ENCODE measurements at places on chromosomes 6 and 20.

DNA sequence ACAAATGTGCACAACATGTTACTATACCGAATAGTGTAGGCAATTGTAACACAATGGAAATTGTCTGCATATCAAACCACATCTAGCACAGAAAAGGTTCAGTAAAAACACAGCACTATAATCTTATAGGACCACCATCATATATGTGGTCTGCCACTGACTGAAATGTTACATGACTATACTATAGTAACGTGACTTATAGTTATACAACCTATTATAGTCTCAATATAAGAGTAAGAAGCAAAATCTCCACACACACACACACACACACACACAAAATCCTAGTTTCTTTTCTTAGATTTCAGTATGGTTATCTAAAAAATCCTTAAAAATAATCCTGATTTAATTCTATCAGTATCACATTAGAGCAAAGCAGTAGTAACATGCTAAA, 164.6 kb downstream of the RALGAPA2 start:
- no peak for DNase-seq

GRCh38 chr20:61254881-61255626, 3.0 kb downstream of the CDH4 start:
- DNase-seq, result no peak

- DNase-seq, result no peak
Measured at GRCh38 chr20:14997791-14998190, 660.4 kb upstream of the FLRT3 start.

DNA sequence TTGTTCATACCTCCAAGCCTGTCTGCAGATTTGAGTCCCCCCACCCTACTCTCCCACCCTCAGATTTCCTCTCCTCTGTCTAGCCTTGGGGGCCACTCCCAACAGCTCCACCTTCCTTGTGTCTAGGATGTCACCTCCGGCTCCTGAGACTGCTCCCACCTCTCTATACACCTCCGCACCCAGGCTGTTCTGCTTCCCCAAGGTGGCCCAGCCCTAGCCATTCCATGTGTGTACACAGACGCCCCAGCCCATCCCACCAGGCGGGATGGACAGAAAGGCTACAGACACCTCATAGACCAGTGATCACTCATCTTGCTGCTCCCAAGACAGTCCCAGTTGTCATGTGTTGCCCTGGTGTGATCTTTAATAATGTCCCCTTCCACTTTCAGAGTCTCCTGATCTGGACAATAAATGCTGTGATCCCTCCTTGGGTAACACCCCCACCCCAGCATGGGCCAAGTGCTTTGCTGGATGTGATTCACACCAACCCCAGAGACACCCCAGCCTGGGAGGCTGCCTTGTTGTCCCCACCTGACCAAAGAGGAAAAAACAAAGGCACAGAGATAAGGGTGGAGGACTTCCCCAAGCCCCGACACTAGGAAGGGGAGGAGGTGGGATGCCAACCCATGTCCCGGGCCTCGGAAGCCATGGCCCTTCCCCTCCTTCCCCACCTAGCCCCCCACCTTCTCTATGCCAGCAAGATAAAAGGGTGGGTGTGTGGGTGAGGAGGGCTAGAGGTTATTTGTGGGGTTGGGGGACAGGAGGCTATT, 36.1 kb downstream of the MDFI start:
- no peak for DNase-seq

GRCh38 chr6:85864453-85865401, 222.0 kb upstream of the SYNCRIP start:
- no peak for DNase-seq

- DNase-seq, result no peak
Measured at GRCh38 chr6:27679308-27679963, 206.5 kb upstream of the ZNF184 start.

DNA sequence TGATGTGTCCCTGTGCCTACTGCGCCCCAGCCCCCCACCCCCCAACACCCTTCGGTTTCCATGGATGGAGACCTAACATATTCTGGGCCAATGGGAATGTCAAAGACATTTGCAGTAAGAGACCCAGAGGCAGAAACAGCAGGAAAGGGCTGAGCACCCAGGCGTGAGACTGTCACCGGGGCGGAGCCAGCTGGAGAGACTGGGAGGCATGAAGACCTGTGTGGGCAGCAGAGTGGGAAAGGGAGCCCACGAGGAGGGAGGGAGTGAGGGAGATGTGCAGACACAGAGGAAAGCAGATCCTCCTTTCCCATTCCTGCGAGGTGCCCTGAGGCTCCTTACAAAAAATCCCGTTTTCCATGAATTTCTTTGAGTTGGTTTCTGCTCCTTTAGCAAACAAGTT, 150.2 kb downstream of the FOXC1 start:
- no peak for DNase-seq

DNA sequence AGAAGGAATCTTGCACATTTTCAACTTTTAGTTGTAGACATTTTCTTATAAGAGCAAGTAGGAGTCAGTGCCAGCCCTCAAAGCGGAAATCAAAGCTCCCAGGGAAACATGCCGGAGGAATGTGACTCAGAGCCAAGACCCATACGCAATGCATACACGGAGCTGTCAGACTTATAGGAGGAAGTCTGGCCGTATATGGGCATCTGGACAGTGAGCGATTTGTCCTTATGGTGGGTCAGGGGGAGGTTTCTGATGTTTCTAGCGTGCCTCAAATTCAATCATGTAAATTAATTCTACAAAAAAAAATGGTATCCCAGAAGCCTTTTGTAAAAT, 3.6 kb upstream of the CCN2 start:
- no peak for DNase-seq

GRCh38 chr20:25313593-25313992, 65.7 kb downstream of the PYGB start:
- DNase-seq, result no peak

- DNase-seq, result no peak
Measured at GRCh38 chr20:20198011-20198410, 145.7 kb downstream of the CFAP61 start.

DNA sequence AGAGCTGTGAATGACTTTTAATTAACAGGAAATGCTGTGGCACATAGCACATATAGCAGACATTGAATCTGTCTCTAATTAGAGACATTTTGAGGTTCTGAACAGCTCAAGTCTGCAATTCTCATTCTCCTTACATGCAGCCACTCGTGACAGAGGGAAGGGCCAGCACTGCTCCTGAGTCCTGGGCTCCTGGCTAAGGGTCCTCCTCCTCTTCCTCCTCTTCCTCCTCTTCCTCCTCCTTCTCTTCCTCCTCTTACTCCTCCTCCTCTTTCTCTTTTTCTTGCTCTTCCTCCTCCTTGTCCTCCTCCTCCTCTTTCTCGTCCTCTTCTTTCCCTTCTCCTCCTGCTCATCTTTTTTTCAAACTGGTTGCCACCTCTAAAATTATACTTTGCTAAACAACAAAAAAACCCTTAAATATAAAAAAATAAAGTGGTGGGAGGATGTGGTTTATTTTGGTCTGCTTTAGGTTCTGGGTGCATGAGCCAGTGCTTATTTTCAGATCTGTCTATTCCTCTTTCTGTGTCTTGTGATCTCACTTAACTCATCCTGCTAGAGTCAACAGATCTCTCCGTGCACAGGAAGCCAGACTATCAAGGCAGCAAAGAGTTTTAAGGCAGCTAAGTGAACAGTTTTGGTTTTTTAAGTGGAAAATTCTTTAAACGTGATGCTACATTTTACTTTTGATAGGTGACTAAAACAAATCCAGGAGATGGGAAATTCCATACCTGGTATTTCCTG, 159.3 kb downstream of the CD83 start:
- no peak for DNase-seq

DNA sequence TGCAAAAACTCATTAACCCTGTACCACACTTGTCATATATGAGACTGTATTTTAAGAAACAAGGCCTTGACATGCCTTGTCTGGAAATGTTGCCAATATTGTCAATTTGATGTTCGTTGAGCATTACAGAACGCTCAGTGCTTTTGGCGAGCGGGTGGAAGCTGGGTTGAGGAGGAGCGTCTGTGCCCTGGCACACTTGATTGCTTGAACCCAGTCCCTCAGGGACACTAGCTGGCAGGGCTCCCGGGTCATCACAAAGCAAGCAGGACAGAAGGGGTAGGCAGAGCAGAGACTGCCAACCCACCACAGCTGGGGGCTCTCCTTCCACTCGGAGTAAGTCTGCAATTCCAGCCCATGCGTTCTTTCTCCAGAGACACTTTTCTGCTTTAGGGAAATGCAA, 286.3 kb downstream of the KHDC1L start:
- DNase-seq, result no peak

DNA sequence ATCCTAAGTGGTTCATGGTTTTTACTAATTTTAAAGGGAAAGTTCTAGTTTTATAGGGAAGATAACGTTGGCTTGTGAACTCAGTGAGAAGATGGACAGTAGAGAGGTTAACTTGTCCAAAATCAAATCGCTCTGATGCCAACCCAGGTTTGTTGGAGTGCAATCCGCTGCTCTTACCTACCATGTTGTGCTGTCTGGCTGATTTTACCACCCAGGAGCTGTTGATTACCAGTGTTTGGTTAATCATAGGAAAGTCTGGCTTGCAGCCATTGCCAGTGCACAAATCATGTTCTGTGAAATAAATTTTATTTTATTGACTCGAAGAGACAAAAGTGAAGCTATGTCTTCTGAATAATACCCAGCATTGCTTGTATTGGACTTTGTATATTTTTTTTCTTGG, 92.4 kb downstream of the PLCB4 start:
- DNase-seq, result no peak

DNA sequence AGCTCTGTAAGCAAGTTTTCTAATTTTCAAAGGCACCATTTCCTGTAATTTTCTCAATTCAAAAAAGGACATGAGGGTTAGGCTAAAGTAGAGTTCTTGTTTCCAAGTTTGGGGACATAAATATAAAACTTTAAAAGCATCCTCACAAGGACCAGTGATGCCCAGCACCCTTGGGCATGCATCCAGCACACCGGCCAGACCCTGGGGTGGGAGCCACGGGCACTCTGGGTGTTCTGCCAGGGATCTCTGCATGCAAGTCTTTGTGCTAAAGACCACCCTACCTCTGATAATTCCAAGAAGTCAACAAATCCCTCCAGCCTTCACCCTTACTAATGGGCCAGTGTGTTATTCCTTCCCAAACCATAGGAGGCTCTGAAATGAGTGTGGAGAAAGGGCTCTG, 46.5 kb downstream of the PLCG1 start:
- no peak for DNase-seq

DNA sequence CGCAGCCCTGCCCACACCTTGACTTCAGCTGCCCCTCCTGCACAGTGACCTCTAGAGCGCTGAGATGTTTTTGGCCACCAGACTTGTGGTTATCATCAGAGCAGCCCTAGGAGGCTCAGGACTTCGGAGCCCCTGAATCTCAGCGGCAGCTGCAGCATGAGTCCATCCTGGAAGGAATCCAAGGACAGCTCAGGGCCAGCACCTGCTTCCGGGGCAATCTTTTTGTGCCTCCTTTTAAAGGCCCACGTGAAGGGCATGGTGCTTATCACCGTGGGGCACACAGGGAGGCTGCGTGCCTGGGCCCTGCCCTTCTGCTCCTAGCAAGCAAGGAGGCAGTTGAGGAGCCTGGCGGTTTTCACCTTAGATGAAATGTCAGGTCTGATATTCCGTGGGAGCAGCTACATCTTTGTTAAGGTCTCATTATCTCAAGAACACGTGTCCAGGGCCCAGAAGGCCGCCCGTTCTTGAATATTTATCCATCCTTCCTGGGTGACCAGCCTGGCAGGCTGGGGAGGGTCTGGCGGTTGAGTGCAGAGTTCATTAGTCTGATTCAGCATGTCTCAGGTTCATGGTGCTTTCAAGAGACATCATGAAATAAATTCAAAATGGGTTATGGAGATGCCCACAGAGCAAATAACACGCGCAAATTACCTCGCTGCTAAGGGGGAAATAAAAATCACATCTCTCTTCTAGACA, 392.4 kb downstream of the TAF4 start:
- DNase-seq, result no peak

GRCh38 chr6:16223362-16223761, 15.0 kb upstream of the GMPR start:
- DNase-seq, result no peak

GRCh38 chr6:49841424-49841823, 24.9 kb downstream of the CRISP1 start:
- DNase-seq, result no peak

DNA sequence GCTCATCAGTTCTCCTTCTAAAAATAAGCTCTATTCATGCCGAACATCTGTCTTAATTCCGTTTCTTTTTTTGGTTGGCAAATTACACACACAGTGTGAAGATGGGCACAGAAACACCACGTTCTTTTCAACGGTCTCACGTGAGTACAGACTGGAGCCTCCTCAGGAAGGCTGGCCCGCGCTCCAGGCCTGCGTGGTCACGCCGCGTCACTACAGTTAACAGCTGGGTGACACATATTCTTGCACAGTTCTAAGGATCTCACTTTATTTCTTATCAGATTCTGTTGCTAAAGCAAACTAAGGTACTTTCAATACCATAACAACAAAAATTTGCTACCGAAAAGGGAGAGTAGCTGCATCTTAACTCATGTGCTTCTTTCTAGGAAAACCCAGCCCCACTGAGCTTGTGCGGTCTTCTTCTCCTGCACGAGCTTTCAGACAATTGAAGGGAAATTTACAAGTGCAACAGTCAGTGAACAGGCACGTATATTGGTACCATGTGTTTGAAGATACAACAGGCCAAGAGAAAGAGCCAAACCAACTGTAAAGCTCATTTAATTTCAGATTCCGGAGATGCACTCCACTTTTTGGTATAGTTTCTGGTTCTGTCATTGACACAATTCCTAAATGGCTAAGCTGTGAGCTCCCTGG, 55.6 kb upstream of the MPC1 start:
- no peak for DNase-seq

- DNase-seq, result no peak
Measured at GRCh38 chr6:7992002-7992815, 72.0 kb downstream of the BLOC1S5 start.

- no peak for DNase-seq
Measured at GRCh38 chr6:106108129-106108528, 22.0 kb downstream of the PRDM1 start.

DNA sequence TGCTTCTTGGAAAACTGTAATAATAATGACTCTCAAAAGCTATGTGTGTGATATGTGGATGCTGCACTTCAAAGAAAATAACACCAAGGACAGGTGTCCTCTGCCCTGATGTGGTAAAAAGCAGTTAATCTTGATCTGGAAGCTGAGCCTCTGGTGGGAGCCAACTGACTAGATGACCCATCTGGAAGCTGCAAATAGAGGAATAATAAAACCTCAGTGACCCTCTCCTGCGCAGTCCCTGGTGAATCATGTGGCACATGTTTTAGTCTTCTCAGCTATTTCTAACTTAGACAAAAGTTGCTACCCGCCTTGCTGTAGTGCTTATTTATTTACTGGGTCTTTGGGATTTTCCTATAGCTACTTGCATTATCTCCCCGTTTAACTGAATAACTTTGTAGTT, 47.3 kb downstream of the TP53INP2 start:
- no peak for DNase-seq

DNA sequence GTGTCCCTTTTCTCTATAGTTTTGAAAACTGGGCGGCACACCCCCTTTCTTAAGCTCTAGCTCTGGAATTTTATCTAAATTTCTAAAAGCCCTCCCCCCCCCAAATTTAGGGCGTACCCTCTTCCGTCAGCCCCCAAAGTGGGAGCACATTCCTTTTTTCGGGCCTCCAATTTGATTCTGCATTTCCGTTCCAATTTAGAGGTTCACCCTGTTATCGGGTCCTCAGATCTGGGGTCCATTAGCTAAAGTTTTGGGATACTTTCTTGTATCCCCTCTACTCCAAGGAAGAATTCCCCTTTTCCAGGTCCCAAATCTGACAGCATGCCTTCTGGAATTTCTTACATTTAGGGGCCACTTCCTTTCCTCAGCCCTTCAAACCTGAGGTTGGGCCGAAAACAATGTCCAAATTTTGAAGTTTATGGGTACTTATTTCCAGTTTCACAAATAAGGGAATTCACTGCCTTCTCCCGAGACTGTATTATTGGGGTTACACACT, 796 bp downstream of the PHF20 start:
- DNase-seq, result no peak

GRCh38 chr6:5537132-5537531, 275.8 kb downstream of the FARS2 start:
- no peak for DNase-seq

All from NCI-H1930 (cell line).